ENCODE measurements at places on chromosomes 11 and 22. TPM values are rescaled to one million over a fixed set of nuclear protein-coding genes. Genes with fewer than 3 reads are reported as not detected.

Gene CARS1
- 21.6 TPM for total RNA-seq

Gene TTC28
- total RNA-seq: 38.3 TPM

Gene PGA3
- 0.15 TPM for total RNA-seq

Gene PUS3
- 14.4 TPM for total RNA-seq

Gene RIC8A
- 32.1 TPM for total RNA-seq

Gene RAB38
- total RNA-seq: 0.87 TPM

Gene PTS
- total RNA-seq: 47.0 TPM

Gene CSNK2A3
- not detected for total RNA-seq

Gene ISX
- total RNA-seq: not detected

Gene MS4A6E
- total RNA-seq: not detected

Gene TRIM49
- total RNA-seq: not detected

DNA sequence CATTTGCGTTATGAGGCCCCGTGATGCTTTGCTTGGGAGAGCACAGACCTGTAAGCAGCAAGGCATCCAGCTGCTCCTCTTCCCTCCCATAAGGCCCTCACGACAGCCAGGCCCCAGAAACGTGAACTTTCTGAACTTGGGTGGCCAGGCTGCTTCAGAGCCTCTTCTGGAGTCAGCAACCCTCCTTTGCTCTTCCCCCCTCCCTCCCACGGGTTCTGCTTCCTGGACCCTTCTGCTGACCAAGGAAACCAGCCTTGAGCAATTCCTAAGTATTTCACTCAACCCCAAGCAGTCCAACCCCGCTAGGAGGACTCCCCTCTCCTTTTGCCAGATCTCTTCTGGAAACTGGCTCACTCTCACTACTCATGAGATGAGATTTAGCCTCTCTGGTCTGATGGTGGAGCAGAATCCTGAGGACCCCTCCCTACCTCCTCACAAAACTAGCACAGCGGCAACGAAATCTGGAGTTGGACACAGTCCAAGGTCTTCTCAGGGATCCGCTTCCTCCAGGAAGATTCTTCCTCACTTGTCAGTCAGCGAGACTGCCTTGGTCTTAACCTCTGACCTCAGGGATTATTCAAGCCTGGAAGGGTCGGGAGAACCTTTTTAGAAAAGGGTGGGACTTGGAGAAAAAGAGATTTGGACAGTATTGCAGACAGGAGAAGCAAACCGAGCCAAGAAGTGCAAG, 86.2 kb downstream of the UBASH3B start:
- no peak overlapping the region for H3K4me3 ChIP-seq
- H3K27ac ChIP-seq: no peak overlapping the region
- no peaks in the 10 kb centered on the region for H3K4me1 ChIP-seq

GRCh38 chr22:47197773-47198500, 435.5 kb downstream of the TBC1D22A start:
- H3K36me3 ChIP-seq: no peaks in the 10 kb centered on the region
- no peak for DNase-seq
- no peaks in the 10 kb centered on the region for H3K27me3 ChIP-seq

- H3K27ac ChIP-seq: no peak overlapping the region
- no peak overlapping the region for H3K4me3 ChIP-seq
- no peaks in the 10 kb centered on the region for H3K27me3 ChIP-seq
Measured at GRCh38 chr11:121123496-121124069, 22.5 kb downstream of the TECTA start.

DNA sequence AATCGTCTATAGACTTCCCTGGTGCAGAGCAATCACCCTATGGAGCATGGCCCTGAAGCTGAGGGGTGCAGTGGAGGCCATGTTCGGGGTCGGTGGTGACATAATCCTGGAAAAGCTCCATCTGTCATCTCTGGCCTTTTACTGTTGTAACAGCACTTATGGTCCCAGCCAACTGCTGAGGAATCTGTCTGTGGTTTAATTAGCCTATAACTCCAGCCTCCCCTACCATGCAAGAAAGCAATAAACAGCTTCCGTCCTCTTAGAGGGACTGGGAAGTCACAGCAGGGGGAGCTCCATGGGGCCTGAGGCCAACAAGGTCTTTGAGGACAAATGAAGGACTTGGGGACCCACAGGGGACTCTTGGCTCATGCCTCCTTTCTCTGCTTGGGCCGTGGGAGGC, 159.1 kb upstream of the NECTIN1 start:
- DNase-seq: no peak
- no peak overlapping the region for H3K27ac ChIP-seq
- H3K4me1 ChIP-seq: no peaks in the 10 kb centered on the region
- no peaks in the 10 kb centered on the region for H3K27me3 ChIP-seq

DNA sequence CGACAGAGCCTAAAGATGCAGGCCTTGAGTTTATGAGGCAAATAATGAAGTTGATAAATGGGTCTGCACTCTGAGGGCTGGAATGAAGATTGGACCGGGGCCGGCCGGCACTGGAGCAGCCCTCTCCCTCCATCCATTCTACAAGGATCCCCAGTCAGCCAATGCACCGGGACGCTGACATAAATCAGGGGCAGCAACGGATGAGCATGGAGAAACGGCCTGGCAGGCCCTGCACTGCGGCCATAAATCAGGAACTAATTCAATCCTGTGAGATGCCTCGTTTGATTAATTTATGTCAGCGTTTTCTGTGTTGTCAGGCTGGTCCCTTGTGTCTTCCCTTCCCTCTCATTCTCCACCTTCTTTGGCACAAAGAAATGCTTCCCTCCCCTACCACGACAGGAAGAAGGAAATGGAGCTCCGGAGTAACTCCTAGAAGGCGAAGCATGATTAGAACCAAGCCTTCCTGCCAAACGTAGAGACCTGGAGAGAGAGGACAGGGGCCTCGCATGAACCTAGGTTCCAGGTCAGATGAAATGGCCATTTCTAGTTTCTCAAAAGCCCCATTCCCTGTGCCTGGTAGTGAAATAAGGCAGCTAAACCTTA, 358.4 kb downstream of the OPCML start:
- no peak for DNase-seq
- no peaks in the 10 kb centered on the region for H3K36me3 ChIP-seq
- no peaks in the 10 kb centered on the region for H3K27me3 ChIP-seq
- no peak overlapping the region for H3K4me3 ChIP-seq
- H3K27ac ChIP-seq: no peak overlapping the region
- no peaks in the 10 kb centered on the region for H3K4me1 ChIP-seq

GRCh38 chr11:119432484-119433357, 9.7 kb upstream of the THY1 start:
- H3K27ac ChIP-seq: no peak overlapping the region
- H3K36me3 ChIP-seq: no peaks in the 10 kb centered on the region
- H3K27me3 ChIP-seq: no peaks in the 10 kb centered on the region

DNA sequence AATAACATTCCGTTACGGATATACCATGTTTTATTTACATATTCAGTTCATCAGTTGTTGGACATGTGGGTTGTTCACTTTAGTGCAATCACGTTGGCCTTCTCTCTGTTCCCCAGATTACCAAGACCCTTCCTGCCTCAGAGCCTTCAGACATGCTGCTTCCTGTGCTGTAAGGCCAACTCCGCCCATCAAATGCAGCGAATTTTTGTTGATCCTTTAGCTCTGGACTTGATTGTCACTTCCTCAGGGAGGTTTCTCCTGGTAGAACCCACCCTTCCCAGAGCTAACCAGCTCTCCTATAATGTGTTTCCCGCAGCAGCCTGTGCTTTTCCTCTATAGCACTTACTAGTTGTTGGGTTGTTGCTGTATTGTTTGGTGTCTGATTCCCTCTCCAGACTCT, 39.4 kb downstream of the SWAP70 start:
- no peak overlapping the region for H3K4me3 ChIP-seq
- H3K27ac ChIP-seq: no peak overlapping the region
- no peaks in the 10 kb centered on the region for H3K27me3 ChIP-seq
- no peaks in the 10 kb centered on the region for H3K4me1 ChIP-seq

DNA sequence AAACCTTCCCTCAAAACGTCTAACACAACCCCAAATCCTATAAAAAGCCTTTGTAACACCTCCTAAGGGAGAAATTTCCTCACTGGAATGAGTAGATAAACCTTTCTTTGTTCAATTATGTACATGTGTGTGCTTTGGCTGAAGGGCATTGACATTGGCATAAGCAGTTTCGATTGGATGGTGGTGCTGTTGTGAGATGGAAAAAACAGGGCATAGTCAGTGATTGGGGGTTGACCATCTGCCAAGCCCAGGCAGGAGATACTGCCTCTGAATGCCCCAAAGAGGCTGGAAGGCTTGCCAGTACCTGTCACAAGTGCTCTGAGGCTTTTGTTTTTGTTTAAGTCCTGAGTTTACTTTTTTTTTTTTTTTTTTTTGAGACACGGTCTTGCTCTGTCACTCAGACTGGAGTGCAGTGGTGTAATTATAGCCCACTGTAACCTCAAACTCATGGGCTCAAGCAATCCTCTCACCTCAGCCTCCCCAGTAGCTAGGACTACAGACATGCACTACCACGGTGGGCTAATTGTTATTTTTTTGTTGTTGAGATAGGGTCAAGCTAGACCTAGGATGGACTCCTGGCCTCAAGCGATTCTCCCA, 1.2 kb upstream of the CCDC117 start:
- DNase-seq: peak; percentile 78
- no peaks in the 10 kb centered on the region for H3K36me3 ChIP-seq
- H3K27ac ChIP-seq: peak overlapping the region; percentile 100

DNA sequence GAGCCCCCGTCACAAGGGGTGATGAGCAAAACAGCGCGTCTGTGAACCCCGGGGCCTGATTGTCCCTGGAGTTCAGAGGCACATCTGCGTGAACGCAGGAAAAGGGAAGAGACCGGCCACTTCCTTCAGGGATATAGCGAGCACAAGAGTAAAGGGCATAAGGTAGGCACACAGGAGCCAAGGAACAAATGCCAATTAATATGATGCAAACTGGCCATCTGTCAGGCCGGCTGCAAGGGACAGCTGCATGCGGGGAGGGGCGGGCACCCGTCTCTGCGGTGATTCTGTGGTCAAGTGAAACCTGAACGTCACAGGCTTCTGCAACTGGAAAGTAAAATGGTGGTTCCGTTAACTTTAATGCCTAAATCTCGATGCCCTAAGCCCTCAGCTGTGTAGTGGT, 64.7 kb downstream of the TRIM29 start:
- H3K36me3 ChIP-seq: no peaks in the 10 kb centered on the region
- no peak for DNase-seq
- H3K4me1 ChIP-seq: no peaks in the 10 kb centered on the region
- H3K27me3 ChIP-seq: no peaks in the 10 kb centered on the region

DNA sequence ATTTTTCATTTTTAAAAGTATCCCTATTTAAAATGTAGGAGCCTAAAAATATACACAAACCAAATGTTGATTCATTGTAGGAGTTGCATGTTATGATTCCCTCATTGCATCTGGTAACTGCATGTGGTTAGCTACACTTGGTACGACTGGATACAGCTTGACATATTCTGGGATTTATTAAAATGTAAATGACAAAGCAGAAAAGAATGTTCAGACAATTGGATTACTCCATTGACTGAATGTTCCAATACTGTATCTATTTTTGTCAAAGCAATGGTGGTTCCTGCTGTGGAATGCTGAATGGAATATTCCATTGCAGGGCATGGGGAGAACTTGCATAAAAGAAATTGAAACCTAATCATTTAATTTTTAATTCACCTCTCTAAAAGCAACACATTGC, 30.8 kb downstream of the BLID start:
- H3K36me3 ChIP-seq: no peaks in the 10 kb centered on the region
- H3K27me3 ChIP-seq: no peaks in the 10 kb centered on the region
- H3K27ac ChIP-seq: no peak overlapping the region

DNA sequence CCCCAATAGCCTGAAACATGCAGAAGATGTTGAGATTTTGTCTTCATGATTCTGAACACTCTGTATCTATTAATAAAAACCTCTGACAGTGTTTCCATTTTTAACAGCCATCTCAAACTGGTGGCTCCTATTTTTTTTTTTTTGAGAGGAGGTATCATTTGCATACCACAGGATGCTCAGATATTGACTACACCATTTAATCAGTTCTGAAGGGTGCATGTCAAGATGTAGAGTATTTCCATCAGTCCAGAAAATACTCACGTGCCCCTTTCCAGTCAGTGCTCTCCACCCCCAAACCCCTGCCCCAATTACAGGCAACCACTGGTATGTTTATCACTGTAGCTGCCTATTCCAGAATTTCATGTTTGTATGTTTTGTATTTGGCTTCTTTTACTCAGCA, 85.3 kb upstream of the SORL1-AS1 start:
- H3K36me3 ChIP-seq: peaks cover 3% of the 10 kb centered on the region
- H3K4me3 ChIP-seq: no peak overlapping the region
- no peak for DNase-seq
- no peak overlapping the region for H3K27ac ChIP-seq

GRCh38 chr11:34405079-34405858, 33.5 kb upstream of the CAT start:
- no peaks in the 10 kb centered on the region for H3K36me3 ChIP-seq
- H3K4me1 ChIP-seq: peaks cover 46% of the 10 kb centered on the region
- H3K27me3 ChIP-seq: no peaks in the 10 kb centered on the region
- H3K4me3 ChIP-seq: no peak overlapping the region
- DNase-seq: no peak
- H3K27ac ChIP-seq: no peak overlapping the region

GRCh38 chr22:41383085-41383484, 1.3 kb downstream of the TEF start:
- peak overlapping the region; percentile 87 for H3K27ac ChIP-seq
- no peaks in the 10 kb centered on the region for H3K4me1 ChIP-seq

DNA sequence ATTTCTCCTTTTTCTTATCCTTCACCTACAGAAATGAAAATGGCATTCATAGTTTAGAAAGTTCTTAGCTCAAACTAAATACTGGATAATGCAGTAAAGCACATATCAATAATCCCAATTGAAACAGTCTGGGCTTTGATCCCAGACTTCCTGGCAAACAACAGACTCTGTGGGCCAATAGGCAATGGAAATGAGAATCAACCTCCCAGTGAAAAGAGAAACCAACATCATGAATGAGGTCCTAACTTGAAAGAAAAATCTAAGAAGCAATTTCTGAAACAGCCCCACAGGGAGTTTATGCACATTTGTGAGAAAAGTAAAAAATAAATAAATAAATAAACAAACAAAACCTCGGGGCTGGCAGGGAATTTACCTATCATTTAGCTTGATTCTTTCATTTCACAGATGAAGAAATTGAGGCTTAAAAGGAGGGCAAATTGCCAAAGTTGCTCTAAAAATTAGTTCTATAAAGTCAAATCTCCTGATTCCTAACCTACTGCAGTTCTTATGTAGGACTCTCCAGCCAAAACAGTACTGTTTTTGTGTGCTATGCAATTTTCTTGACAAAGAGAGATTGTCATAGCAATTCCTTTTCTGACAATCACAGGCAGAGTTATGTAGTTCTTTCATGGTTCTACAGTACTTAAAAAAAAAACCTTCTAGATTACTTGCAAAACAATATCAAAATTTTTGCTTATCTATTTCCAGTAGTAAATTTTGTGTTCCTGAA, 265.8 kb downstream of the GRM5 start:
- H3K4me1 ChIP-seq: no peaks in the 10 kb centered on the region
- DNase-seq: no peak
- H3K36me3 ChIP-seq: no peaks in the 10 kb centered on the region
- no peaks in the 10 kb centered on the region for H3K27me3 ChIP-seq
- no peak overlapping the region for H3K27ac ChIP-seq
- H3K4me3 ChIP-seq: no peak overlapping the region
